ENCODE measurements at places on chromosomes 16 and 17.
A peak's percentile ranks its signal among the peaks of the same experiment; 100 is the strongest.

DNA sequence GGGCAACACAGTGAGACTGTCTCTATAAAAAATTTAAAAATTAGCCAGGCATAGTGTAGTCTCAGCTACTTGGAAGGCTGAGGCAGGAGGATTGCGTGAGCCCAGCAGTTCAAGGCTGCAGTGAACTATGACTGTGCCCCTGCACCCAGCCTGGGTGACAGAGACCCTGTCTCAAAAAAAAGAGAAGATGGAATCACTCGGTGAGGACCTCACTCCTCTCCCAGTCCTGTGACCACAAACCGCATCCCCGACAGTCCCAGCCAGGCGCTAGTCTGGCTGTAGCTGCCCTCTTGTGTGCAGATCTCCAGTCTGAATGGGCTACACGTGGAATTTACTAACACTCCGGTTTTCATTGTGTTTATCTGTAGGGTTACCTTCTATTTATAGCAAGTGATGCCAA lies 11.1 kb downstream of the DEXI start:
- no peak for DNase-seq

DNA sequence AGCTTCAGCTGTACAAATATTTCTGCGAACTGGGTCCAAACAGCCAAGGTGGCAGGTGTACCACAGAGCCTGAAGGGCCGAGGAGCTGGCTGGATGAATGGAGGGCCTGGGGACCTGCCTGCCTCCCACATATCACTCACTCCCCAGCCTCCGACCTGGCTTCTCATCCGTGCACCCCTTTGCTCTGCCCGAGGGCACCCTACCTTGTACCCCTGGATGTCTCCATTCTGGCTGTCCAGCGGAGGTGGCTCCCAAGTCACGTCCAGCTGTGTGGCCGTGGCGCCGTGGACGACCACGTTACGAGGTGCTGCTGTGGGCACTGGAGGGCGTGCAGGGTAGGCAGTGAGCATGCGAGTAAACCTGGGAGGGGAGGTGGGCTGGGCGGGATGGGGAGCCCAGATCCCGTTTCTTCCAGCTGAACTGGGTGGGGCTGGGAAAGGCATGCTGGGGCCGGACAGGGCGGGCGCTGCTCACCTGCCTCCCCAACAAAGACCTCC lies 67.2 kb upstream of the CDC42EP4 start:
- DNase-seq, result no peak

- no peak for DNase-seq
These were observed 102.6 kb downstream of the ZNF778 start for GRCh38 chr16:89319886-89320781.

DNA sequence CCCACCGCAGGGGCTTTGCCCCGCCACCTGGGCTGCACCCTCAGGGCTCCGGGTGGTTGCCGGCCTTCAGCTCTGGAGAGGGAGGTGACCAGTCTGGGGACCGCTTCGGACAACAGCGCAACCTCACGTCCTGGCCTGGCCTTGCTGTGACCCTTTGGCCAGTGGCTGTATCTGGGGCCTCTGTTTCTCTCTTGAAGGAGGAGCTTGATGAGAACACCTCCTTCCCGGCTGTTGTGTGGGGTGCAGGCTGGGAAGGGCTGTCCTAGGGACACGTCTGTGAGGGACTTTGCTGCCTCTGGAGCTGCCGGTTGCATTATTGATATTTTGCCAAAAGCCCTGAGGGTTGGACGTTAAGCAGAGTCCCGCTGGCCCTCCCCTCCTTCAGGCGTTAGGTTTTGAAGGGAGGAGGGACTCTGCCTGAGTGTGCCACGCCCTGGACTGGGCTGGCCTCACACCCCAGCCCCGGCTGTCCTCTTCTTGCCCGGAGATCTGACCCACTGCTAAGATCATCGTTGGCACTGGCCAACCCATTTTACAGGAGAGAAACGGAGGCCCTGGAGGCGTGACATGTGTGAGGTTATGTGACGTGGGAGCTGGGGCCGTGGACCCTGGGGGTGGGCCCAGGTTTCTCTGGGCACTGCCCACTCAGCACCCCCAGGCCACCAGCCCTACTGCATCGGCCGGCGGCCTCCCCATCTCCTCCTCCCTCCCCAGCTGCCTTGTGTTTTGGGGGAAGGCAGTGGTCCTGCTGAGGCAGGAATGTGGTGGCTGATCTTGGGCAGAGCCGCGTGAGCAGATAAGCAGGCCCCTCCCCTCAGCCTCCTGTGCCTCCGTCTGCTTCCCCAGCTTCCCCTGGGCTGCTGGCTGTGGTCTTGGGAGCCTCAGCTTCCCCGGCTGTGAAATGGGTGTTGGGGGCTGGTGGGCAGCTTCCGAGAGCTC lies 8.5 kb downstream of the ZFPM1 start:
- no peak for DNase-seq

DNA sequence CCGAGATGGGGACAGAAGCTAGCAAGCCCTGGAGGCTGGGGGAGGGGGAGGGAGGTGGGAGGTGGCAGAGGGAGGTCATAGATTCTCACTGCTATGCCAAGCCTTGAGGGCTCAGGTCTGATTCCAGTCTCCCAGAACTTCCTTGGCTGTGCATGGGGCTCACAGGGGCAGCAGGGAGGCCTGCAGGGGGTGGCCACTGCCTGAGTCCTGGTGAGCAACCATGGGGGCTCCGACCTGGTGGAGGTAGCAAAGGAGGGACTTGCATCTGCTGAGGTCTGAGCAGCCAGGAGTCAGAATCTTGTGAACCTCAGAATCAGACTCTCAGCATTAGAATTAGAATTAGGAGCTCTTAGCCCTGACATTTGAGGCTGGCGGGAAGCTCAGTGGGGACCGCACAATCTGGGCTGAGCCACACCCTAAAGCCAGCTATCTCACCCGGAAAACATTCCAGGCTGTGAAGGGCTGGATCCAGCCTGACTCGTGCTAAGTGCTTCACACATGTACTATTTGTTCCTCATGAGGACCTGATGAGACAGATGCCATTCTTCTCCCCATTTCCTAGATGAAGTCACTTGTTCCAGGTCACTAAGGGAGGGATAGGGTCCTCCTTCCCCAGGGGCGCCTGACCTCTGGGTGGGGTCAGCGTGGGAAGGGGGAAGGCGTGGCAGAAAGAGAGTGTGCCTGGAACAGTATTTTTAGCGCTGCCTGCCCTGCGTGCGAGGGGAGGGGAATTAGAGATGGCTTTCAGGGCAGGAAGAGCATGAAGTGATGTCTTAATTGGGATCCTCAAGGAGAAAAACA lies 17.3 kb upstream of the KCNJ12 start:
- DNase-seq, result no peak

DNA sequence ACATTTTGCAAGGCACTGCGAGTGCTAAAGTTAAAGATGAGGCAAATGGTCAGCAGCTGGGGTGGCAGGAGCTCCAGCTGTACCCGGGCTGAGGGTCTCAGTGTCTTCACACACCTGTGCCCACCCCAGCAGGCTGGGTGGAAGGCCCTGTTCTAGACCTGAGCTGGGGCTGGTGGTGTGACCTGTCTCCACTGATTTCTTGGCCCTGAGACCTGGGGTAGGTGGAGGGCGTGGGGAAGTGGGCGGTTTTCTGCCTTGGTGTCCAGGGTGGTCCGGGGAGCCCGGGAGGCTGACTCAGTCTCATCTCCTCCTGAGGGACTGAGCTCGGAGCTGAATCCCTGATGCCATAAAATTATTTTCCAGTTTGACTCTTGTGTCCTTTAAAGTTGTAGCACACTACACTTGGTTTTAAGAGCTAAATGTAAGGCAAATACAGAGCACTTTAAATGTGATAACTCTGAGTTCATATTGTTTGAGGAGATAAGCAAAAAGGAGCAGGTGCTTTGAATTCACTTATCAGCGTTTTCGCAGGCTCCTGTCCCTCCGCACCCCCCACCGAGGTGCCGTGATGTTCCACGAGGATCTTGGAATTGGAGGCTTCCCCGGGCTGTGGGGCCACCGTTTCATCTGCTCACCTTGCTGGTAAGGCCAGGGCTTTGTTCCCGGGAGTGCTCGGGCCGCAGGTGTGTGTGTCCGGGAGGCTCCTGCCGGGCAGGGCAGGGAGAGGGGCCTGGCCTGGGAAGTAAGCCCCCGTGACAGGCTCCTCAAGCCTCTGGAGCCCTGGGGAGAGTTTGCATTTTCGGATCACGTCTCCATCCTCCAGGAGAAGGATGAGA lies 117.0 kb downstream of the AATF start:
- no peak for DNase-seq

DNA sequence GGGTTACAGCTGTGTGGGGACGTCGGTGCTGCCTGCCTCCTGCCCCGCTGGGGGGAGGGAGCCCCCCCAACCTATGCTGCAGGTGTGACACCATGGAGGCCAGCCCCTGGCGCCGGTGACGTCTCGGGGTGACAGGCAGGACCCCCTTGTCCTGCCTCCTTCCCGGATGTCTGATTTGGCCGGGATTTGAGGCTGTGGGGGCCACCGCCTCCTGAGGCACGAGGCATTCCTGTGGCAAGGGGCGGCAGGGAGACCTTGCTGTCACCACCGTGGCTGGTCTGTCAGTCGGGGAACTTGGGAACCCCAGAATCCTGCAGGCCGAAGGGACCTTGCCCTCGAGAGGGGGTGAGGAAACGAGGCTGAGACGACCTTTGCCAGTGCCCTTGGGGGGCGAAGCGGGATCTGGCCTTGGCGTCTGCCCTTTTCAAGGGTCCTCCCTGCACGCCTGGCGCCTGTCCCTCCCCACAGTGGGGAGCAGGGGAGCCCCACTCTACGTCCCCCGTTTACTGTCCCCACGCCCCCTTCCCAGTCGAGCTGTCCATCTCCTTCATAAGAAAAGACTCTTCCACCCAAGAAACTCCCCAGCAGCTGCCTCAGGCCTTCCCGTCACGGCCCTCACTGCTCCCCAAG lies 74.4 kb downstream of the METRNL start:
- DNase-seq, result no peak

GRCh38 chr17:15403276-15403939 lies 62.0 kb upstream of the TEKT3 start:
- DNase-seq, result no peak

GRCh38 chr17:40607641-40608040 lies 40.0 kb downstream of the SMARCE1 start:
- peak; percentile 79 for DNase-seq

DNA sequence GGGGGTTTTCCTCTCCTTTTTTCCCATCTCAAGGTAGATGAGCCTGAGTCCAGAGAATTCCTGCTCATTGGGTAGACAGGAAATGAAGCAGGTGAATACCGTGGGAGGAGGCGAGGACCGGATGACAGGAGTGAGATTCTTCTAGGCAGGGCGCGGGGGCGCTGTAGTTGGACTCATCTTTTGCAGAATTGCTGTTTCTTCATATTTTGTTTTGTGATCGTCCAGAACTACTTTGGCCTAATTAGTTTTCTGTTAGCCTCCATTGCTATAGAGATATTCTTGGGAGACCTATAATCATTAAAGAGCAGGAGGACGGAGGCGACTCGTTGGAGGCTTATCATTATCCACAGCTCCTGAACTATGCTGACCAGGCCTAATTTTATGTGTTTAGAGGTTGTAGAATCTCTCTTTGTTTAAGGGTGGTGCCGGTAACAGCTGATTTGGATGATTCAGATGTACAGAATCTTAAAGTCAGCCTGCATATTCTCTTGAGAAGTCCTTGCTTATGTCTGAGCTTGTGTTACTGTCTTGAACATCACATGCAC lies 650 bp downstream of the ATP6V0A1 start:
- DNase-seq, result peak; percentile 20

DNA sequence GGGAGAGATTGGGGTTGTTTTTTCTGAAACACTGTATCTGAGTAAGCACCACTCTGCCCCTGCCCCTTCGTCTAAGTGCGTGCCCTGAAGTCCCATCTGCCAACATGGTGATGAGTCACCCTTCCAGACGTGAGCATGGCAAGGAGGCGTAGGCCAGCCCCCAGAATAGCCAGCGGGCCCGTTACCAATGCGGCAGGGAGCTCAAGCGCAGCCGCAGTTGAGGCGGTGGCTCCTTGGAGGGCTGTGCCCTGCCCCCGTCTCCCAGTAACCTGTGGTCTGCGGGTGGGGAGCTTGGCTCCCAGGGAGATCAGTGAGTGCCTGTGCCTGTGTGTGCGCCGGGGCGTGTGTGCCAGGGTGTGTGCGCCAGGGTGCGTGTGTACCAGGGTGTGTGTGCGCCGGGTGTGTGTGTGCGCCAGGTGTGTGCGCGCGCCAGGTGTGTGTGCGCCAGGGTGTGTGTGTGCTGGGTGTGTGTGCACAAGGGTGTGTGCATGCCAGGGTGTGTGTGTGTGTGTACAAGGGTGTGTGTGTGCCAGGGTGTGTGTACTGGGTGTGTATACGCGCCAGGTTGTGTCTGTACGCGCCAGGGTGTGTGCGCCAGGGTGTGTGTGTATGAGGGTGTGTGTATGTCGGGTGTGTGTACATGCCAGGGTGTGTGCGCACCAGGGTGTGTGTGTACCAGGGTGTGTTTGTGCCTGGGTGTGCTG lies 98.6 kb upstream of the CHMP6 start:
- DNase-seq, result no peak
